ENCODE measurements at places on chromosomes 1 and 21.

- no peak for DNase-seq
Measured at GRCh38 chr1:112232848-112233247, 163.2 kb upstream of the CTTNBP2NL start.

- no peak for DNase-seq
Measured at GRCh38 chr1:117795792-117796191, 133.6 kb downstream of the GDAP2 start.

DNA sequence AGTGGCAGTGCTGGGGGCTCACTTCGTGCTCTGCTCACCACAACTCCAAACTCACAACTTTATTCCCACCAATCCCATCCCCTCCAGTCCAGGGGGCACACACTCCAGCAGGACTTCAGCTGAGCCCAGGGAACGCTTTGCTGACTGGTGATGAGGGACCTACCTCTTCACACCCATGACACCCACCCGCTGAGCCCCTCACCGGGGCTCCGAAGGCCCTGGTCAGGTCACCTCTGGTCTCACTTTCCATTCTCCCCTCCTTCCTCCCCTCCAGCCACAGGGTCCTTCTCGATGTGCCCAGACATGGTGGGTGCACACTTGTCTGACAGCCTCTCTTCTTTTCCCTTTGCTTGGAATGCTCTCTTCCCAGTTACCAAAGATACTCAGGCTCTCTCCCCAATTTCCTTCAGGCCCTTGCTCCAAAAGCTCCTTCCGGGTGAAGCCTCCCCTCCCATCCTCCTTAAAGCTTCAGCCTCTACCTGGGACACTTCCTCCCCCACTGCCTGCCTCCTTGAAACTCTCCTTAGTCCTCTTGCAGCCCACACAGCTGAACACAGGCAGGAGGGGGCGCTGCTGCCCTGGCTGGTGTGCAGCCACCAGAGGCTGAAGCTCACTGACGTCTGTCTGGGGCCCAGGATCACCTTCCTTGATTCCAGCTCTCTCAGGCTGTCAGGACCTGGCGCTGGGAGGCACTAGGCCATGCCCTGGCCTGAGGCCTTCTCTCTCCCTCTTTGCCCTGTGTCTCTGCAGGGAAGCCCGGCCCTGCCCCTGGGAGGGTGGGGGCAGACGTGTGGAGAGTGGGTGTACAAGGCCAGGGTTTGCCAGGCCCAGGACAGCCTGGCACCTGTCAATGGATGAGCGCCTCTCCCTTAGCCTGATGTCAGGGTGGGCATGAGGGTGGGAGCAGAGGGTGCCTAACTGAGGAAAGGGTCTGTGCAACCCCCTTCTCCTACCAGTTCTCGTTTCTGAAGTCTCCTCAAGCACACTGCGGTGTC, 1.6 kb downstream of the KCNE1 start:
- DNase-seq = no peak

- DNase-seq = no peak
Measured at GRCh38 chr1:192153276-192153675, 5.0 kb upstream of the RGS18 start.

DNA sequence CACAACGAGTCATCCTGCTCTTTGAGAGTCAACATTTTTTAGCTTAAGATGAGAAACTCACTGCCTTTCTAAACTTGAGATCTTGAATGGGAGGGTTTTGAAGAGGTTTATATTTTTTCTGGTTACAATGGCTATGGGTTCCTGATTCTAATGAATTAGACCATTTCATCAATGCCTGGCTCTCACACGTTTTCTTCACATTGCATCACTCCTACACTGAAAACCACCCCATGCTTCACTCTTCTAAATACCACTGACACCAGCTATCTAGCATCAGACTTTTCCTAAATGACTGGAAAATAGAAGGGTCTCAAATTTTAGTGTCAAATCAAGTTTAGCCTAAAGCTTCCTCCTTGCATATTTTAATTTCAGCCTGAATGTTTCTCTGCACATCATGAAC, 606.1 kb upstream of the USP24 start:
- DNase-seq = no peak

GRCh38 chr21:16441789-16442188, 712.0 kb downstream of the USP25 start:
- no peak for DNase-seq

DNA sequence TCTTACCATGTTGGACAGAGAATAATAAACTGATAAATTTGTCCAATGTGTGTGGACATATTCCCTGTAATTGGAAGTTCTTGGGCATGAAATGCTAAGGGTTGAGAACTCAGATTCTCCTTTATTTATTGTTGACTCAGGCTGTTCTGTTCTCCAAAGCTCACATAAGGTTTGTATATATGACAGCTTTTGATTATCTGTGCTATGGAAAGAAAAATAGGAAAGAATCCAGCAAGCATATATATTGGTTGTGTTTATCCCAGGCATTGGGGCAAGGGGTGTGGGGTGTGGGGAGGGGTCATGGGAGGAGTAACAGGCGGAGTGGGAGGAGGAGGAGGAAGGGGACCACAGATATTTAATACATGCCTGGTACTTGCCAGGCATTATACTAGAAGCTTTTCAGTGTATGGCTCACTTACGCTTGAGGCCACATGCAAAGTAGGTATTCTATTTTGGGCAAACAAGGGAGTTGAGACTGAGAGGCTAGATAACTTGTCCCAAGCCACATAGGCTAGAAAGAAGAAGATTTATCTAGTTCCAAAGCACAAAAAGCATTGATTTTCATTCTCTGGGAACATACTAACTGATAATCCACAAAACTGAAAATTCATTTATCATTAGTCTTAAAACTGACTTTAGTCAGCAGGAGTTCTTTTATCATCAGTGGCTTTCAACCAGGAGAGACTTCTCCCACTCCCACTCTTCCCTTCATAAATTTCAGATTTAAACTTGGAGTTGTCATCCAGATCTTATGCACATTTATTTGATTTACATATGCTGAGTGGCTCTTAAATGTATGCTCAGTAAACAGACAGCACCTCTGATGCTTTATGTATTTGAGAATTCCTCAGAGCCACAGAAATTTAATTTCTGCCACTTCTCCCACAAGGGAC, 27.2 kb downstream of the NGF start:
- DNase-seq = no peak
